Activated CD8-positive, alpha-beta memory T cell treated with anti-CD3 and anti-CD28 coated beads for 4 hours (primary cell): ENCODE measurements at places on chromosomes 6 and 20.

DNA sequence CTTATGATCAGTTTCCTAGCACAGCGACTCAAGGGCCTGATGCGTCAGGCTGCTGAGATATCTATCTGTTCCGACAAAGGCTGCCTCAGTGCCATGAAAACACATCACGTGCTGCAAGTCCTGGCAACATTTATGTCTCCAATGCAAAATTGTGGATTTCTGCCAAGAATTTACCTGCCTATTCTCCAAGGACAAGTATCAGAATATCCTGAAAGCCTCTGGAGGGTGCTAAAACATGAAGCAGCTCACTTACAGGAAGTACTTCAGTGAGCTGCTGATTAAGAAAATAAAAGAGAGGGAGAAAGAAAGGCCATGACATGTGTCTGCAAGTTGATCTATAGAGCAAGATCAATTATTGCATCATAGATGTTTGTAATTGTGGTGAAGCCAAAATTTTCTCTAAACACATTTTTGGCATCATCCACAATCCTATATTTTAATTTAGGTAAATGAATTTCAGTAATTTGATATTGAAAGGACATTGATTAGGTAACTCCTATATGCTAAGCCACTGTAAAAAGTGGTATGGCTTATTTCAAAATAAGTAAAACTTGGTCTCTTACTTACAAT is 25.8 kb upstream of the TPBG start:
- DNase-seq: no peak

- DNase-seq: no peak
Observed at GRCh38 chr6:45986746-45987274, 28.9 kb downstream of the CLIC5 start.

DNA sequence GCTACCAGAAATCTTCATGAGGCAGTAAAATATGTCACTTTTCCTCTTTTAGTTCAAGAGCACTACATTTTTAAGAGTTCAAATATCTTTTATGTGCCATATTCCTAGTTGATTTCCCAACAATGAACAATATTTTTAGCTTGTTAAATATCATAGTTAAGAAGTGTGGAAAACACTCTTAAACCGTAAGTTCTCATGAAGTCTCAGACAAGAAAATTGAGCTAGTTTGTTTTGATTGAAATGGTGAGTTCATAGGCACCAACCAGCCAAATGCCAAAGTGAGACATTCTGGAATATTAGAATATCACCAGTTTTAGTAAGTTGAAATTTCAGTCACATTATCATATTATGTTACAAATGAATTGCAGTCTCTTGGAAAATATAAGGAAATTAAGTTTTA is 277.2 kb upstream of the HSF2 start:
- no peak for DNase-seq

GRCh38 chr6:150314230-150315188 is 54.3 kb upstream of the IYD start:
- DNase-seq: no peak

GRCh38 chr20:6863798-6864201 is 96.3 kb downstream of the BMP2 start:
- DNase-seq: no peak

DNA sequence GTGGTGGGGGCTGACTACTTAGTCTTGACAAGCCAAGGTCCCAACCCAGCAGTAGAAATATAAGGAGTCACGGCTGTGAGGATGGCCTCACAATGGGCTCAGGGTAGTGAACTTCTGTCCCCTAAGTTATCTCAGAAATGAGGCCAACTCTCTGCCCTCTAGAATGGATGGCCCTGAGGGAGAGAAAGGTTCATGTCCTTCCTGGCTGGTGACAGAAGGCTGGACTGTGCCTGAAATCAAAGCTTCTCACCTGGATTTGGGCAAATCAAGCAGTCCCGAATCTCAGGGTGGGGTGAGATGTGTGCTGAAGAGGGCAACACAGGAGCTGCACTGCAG is 12.7 kb downstream of the RRP36 start:
- DNase-seq: no peak

DNA sequence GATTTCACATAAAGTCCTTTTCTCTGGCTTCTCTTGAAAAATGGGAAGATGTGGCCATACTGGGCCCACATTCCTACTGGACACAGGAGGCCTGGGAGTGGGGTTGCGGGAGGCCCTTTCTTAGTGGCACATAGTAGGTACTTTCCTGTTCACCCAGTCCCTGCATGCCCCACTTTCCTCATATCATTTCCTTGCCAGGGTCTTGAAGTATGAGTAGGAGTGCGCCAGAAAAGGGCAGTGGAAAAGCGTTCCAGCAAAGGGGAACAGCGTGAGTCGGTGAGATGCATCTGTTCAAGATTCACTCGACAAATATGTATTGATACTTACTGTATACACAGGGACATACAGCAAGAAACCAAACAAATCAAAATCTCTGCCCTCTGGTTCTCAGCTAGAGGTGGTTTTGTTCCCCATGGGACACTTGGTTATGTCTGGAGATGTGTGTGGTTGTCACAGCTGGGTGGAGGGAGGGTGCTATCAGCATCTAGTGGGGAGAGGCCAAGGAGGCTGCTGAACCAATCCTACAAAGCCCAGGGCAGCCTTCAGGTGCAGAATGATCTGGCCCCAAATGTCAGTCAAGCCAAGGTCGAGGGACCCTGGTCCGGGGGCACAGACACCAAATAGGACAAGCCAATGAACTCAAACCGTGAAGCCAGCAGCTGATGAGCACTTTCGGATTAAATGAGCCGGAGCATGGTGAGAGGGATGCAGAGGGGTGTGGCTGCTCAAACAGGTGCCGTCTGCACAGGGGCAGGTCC is 151.4 kb downstream of the CEBPB start:
- no peak for DNase-seq

- DNase-seq: no peak
Observed at GRCh38 chr6:37850260-37850659, 30.7 kb downstream of the ZFAND3 start.

- DNase-seq: no peak
Observed at GRCh38 chr20:40192081-40192480, 497.0 kb downstream of the MAFB start.

DNA sequence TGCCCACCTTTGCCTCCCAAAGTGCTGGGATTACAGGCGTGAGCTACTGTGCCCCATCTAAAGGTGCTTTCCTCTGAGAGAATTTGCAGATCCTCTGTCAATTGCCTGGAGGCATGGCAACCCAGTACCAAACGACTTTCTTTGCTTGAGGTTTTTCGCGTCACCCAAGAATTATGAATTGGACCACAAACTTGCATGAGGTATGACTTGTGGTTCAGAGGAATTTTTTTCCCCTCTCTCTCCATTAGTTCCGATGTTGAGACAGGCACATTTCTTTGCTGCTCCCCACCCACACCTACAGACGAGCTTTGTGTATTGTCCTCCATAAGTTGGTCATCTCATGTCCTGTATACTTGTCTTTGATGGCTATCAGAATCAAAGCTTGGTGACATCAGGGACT is 11.8 kb upstream of the SCAF8 start:
- no peak for DNase-seq

DNA sequence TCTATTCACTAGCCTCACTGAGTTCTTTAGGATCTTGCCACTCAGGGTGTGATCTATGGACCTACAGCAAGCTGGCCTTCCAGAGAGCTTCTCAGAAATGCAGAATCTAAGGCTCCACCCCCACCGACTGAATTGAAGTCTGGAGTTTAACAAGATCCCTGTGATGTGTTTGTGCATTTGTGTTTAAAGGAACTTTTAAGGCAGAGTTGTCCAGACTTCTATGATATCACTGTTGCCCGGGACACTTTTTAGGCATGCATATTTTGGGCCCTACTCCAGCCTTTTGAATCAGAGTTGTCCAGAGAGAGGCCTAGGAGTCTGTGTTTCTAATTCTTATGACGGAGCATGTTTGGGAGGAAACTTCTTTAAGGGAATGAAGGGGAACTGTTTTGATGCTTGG is 232.3 kb downstream of the QKI start:
- DNase-seq: no peak

DNA sequence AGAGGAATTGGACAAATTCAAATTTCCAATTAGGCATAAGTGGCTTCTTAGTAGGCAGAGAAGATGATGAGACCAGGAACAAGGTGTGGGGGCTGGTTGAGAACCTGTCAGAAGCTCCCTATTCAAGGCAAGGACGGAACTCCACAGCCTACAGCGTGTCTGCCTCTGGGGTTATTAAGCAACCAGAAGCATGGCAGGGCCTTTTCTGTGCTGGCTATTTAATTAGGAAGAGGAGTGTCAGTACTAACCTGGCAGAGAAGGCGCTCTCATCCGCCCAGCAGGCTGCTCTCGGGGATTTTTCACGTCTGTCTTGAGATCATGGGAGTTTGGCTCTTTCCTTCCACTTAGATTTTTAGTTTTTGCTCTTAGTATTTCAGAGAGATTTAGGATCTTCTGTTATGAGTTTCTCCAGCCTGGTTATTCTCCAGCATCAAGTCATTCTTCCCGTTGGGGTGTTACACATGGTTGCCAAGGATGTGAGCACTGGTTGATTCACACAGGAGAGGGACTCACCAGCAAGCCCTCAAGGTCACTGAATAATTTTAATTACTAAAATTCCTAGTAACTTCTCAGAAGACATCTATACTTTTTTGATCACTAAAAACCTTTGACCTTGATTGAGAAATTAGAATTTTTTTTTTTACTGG is 23.9 kb downstream of the ADTRP start:
- no peak for DNase-seq

DNA sequence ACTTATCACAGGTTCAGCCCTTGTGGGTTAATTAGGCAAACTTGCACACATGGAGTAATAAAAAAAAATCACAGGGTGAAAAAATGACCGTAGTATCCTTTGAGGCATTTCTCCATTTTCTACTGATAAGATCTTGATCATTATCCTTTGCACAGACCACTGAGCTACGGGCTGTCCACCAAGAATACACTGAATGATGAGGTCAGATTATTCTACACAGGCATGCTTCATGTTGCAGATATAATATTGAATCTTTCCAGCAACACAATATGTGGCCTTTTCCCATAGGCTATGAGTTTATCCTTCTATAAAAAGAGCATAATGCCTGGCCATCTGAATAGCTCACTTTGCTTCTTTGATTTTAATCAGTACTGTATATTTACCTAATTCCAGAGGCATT is 168.9 kb downstream of the FRK start:
- DNase-seq: no peak

DNA sequence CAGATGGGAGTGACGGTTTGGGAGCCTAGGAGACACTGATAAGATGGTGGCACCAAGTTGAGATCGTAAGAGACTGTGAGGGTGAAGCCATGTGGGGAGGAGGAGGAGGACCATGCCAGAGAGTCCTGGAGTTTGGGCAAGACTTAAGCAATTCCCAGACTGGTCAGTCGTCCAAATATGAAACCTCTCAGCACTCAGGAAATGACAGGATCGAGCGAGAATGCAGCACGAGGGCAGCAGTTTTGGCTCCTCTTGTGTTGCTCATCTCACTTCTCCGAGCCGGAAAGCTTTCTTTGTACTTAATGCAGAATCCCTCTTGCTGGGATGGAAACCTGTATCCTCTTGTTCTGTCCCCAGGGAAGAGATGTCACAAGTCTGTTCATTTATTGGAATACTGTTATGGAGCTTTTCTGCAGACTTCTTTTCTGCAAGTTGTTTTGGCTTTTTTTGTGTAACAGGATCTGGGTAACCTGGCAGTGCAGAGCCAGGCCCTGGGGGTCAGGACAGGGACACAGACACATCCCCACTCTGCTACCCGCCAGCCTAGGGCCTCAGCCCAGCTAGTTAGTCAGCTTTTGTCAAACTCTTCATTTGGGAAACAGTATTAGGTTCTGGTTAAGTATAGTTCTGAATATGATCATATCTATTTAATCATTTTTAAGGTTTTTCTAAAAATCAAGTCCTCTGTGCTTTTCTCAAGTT is 34.3 kb downstream of the FNDC1 start:
- no peak for DNase-seq

GRCh38 chr6:55758156-55758937 is 117.0 kb downstream of the BMP5 start:
- DNase-seq: no peak

GRCh38 chr6:87180105-87180728 is 24.9 kb downstream of the ZNF292 start:
- DNase-seq: no peak
